ENCODE measurements at places on chromosomes 6 and 20.
A peak's percentile ranks its signal among the peaks of the same experiment; 100 is the strongest.

DNA sequence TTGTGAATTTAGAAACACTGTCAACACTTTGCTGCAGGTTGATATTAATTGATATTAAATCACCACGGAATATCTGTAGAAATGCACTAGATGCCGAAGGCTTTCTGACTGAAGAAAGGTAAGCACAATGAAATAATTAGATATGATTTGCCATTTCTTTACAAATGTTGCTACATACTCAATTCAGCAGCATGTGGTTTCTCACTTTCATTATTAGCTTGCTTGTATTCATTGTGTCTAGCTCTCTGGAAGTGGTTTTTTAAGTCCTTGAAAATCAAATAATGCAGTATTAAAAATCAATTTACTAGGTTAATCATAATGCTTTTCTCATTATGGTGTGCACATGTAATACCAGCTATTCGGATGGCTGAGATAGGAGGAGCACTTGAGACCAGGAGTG is 231.3 kb upstream of the MARCKS start:
- no peak for DNase-seq

DNA sequence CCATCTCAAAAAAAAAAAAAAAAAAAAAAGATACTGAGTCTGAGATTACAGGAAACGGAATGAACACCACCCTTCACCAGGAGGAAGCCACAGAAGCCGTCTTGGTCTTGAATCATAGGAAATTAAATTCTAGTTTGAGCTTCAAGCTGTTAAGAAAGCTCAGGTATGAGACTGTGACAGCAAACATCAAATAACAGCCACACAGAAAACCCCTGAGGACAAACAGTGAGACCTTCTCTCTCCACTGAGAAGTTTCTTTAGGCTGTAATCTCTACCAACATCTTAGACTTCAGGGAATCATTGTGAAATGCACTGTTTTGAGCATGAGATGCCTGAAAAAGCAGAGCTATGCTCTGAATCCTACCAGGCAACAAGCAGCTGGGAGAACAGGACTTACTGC is 30.8 kb downstream of the PDE10A start:
- DNase-seq = no peak

- no peak for DNase-seq
Measured at GRCh38 chr6:48048451-48049146, 62.4 kb downstream of the PTCHD4 start.

DNA sequence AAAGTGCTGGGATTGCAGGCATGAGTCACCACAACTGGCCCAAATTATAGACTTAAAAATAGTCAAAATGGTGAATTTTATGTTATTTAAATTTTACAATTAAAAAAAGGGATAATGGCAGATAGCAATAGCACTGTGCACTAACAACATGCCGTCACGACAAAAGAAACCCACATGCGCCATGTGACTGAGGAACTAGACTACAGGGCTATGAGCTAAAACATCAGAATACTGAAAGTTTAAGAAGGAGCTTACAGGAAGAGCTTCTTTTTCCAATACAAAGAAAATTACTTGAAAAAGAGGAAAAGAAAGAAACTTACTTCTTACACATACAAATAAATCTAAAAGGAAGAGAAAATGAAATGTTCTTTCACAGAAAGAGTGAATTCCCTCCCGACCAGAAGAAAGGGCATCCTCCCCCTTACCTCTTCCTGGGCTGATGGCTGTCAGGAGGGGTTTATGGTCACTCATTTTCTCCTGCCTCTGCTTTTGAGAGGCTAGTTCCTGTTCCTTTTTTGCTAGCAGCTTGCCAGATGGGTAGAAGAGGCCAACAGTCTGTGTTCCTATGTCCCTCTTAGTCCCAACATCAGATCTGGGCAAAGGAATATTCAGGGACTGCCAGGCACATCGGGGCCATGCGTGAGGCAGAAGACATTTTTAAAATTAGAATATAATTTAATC is 54.5 kb downstream of the DZANK1 start:
- no peak for DNase-seq

- DNase-seq = no peak
Measured at GRCh38 chr20:22728146-22728745, 143.9 kb upstream of the FOXA2 start.

DNA sequence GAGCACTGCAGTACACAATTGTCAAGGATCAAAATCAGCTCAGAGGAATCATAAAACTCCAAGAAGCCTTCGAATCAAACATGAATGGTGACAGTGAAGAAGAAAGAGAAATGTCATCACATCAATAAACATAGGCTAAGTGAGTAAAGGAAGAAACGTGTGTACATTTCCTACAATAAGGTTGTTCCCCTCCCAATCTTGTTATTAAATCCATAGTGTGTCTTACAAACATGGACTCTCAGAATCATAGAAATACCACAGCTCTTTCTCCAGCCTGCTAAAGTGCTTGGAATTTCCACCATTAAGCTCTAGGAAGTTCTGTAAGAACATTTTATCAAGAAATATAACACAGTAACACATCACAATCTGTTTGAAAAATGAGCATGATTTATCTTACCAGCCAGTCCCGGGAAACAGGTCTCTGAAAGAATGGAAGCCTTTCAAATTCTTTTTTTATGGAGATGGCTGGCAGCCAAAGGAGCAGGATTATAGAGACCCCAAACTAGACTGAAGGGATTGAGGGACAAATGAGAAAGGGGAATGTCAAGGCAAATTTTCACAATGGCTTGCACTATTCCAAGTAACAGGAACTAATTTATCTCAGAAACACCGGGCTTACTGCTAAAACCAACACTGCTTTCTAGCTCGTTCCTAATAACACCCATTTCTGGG is 4.5 kb upstream of the TNFAIP3 start:
- DNase-seq = no peak

DNA sequence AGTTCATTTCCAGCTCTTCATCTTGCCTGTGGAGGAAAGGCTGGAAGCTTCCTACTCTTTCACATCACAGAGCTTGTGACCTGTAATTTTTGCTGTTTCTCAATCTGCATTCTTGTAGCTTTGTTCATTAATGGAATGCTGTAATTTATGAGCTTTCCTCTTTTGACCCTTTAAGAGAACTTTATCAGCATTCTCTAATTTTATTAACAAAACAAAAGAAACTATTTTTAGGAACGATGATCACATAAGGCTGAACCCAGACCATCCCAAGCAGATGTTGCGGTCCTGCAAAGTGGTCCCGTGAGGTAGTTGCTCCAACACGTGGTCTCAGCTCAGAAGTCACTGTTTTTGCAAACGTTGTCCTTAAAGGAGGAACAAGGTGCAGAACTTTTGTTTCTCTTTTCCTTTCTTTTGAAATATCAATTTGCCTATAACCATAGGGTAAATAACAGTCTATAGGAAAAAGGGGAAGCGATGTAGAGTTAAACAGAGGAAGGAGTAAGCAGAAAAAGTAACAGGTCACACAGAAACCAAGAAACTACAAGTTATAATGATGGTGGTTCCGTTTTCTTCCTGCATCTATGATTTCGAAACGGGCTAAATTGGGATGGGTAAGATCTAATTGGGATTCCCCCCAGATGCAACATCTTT is 121.3 kb upstream of the PHACTR1 start:
- DNase-seq = no peak

GRCh38 chr6:12008366-12009179 is 3.5 kb upstream of the HIVEP1 start:
- DNase-seq = peak; percentile 81

DNA sequence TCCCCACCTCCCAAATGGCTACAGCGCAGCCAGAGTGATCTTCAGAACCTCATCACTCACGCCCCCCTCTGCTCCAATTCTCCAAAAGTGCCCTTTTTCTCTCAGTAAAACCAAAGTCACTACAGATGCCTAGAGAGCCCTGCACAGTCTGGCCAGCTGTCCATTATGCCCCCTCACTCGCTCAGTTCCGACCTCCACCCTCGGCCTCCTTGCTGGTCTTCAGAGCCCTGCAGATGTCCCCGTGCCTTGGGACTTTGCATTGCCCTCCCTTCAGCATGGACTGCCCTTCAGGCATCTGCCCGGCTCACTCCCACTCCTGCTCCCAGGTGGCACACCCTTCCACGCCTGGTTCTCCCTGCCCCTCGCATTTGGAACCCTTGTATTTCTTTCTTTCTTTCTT is 1.1 kb upstream of the RAET1E start:
- DNase-seq = no peak

- no peak for DNase-seq
Measured at GRCh38 chr20:16201191-16201590, 372.1 kb downstream of the KIF16B start.

- DNase-seq = no peak
Measured at GRCh38 chr6:41228096-41228495, at the start of gene TREML4. Gene TREML4, plus strand, starts transcription at chr6:41228349. Its CDS starts 79 bp downstream, at chr6:41228428.

Measured in CD4-positive, alpha-beta T cell (primary cell).